ENCODE measurements at places on chromosomes 2 and 18.
A peak's percentile ranks its signal among the peaks of the same experiment; 100 is the strongest.

- DNase-seq, result no peak
These were observed 127.0 kb downstream of the GAREM1 start for GRCh38 chr18:32343634-32344033.

DNA sequence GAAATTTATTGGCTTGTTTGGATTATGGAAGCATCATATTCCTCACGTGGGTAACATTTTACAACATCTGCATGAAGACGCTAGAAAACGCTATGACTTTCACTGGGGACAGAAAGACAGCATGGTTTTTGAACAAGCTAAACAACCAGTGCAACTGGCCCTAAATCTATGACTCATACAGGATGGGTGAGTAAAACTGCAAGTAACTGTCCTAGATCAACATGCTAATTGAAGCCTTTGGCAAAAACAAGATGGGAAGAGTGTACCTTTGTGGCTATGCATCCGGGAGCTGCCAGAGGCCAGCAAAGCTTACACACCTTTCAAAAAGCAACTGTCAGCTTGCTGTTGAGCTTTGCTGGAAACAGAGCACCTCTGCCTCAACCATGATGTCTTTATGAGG lies 1096.0 kb upstream of the DDX18 start:
- no peak for DNase-seq

DNA sequence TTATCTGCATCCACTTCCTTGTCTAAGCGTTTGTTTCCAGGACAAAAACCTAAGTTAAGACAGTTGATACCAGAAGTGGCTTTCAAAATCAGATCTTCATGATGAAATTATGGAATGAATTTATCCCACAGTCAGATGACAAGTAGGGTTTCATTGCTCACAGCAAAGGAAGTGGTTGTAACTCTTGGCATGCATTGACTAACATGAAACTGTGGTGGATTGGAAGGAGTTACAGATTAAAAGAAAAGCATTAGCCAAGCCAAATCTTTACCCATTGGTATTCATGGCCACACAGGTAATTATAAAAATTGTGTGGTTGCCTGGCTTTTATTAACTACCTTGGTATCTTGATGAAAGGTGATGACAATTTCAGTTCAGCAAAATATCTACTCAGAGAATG lies 438.0 kb upstream of the NXPH2 start:
- no peak for DNase-seq

- DNase-seq, result no peak
These were observed 65.3 kb downstream of the TPO start for GRCh38 chr2:1478311-1479305.

- DNase-seq, result no peak
These were observed 64.6 kb upstream of the CNGA3 start for GRCh38 chr2:98281607-98282006.

DNA sequence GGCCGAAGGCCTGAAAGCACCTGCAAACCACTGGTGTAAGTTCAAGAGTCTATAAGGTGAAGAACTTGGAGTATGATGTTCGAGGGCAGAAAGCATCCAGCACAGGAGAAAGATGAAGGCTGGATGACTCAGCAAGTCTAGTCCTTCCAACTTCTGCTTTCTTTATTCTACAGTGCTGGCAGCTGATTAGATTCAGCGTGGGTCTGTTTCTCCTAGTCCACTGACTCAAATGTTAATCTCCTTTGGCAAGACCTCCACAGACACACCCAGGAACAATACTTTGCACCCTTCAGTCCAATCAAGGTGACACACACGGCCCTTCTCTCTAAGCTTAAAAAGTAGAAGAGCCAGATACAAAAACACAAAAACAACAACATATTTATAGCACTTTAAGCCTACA lies 43.4 kb downstream of the NMS start:
- DNase-seq, result no peak

DNA sequence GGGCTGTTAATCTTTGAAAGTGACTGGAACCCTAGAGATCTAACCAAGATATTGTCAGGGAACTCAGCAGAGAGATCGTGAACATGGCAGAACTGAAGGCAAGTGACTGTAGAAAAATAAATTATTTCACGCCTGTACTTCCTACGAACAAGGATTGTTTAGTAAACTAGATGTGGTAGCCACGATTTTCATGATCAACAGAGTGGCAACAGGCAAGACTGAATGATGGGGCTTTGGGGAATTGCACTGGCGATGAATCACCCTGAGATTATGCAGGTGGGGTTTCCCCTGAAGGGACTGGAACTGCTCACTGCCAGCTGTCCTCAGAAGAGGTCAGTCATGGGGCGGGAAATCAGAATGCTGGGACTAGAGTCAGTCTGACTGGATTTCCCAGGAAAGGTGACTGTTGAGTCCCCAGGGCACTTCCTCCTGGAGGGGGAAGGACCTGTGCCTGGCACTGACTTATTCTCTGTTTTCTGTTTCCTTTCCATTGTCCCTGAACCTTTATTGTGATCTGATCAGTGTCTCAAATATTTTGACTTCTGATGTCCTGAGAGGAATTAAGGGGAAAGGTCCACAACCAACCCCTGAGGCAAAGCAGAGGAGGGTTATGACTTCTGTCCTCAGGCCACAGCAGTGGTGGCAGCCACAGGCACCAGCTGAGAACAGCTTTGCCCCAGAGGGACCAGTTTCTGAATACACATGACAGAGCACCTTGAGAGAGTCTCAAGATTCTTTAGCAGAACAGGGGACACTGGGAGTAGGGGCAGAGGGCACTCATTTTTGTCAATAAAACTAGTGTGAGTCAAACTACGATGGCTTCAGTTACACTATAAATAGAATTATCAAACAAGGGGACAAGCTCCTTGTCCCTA lies 70.0 kb downstream of the NAB1 start:
- DNase-seq, result peak; percentile 63

GRCh38 chr2:160454070-160454797 lies 39.4 kb downstream of the RBMS1 start:
- no peak for DNase-seq

DNA sequence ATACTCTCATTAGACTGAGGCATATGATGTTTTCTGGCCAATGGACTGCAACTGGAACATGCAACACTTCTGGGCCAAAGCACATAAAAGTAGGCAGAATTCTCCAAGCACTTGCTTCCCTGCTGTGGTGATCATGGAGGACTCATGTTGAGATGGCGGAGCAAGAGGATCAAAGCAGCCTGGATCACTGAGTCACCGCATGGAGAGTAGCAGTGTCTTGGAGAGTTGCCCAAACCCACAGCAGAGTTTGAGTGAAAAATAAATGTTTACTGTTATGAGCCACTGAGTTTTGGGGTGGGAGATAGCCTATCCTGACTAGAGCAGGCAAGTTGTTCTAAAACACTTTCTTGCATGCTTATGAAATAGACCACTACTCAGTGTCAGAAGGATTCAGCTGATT lies 359.5 kb downstream of the ZNF521 start:
- DNase-seq, result no peak

GRCh38 chr18:25248755-25249154 lies 103.2 kb downstream of the ZNF521 start:
- no peak for DNase-seq

DNA sequence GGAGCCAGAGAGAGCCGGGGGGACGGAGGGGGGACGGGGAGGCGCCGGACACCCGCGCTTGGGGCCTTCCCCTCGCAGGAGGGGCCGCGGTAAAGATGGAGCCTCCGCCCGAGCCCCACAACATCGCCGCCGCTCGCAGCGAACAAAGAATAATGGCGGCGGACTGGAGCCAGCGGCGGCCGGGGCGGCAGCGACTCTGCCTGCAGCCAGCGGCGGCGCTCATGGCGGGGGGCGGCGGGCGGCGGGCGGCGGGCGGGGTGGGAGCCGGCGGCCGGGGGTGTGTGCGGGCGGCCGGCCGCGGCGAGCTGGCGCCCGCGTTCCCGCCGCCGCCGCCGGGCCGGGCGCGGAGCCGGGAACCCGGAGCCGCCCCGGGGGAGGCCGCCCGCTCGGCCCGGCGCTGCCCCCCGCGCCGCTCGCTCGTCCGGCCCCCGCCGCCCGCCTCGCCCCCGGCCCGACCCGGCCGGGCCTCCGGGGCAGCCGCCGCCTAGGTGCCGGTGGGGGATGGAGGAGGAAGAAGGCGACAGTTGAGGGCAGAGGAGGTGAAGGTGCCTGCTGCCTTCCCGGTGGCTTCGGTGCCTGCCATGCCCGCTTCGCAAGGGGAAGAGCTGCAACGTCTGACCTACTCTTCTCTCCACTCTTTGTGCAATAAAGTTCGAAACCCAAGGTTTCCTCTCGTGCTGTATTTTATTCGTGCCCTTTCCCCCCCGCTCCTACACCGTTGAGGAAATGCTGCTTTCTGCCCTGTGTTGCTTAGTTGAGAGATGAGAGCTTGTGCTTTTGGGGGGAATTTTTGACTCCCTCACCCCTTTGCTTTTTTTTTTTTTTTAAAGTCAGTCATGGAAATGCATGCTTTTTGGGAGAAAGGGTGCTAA lies 634 bp downstream of the CREB1 start:
- peak; percentile 48 for DNase-seq

DNA sequence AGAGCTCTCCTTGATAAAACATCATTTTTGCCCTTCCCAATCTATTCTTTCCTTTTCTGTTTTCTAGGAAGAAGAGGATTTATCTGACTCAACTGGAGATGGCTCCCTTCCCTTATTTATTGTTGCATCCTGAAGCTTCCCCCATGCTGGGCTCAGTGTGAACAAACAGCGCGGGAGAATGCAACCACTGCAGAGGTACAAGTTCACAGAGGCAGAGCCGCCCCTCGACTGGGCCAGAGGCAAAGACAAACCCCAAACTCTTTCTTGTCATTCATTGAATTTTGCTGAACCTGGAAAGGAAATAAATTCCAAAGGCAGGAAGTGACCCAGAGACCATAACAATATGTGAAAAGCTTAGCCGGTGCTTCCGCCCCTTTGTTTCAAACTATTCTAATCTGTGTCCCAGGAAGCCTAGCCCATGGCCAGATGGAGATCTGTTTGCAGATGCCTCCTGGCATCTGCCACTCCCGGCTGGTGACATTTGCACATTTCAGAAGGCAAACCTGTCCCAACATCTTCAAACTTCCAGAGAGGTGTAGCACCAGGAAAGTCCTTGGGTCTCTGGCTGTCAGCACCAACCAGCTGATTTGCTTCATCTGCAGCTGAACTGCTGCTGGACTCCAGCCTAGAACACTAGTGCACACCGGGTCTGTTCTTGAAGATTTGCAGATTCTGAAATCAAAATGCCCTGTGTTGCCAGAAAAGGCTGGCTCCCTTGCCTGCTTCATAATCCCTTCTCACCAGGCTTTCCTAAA lies 79.4 kb upstream of the MAP4K3 start:
- no peak for DNase-seq

DNA sequence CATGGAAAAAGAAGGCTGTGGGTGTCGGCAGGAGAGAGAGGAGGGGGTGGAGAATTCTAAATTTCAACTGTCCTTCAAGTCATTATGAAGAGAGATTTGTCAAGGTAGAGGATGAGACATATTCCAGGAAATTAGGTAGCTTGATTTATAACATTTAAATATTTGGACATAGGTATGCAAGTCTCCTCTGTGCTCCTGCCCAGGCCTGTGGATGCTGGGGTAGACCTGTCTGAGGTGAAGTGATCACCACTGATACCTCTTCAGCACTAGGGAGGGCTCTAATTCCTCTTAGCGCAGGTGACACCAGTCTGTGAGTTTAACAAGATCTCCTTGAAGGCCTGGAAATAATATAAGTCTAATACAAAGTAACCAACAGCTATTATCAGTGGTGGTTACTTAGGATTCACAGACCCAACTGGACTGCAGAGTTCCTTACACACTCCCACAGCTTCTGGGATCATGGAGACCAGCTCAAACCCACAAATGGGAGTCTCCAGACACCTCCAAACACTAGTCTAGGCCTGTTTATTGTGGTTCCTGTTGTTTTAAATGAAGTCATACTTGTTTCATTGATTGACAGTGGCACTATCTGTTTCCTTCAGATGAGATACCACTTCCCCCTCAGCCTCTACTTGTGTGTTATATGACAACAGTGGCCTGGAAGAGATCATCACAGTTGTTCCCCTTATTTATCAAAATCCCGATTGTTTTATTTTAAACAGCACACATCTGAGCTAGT lies 104.1 kb upstream of the ITPRID2 start:
- DNase-seq, result no peak

DNA sequence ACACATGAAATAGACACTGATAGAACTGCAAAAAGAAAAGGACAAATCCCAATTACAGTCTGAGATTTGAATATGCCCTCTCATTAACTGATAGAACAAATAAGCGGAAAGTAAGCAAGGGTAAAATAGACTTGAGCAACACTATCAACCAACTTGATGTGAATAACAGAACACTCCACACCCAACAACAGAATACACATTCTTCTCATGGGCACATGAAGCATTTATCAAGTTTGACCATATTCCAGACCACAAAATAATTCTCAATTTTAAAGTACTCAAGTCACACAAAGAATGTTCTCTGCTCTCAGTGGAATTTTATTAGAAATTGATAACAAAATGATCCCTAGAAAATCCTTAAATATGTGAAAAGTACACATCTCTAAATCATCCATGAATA lies 19.0 kb downstream of the ETAA1 start:
- no peak for DNase-seq

DNA sequence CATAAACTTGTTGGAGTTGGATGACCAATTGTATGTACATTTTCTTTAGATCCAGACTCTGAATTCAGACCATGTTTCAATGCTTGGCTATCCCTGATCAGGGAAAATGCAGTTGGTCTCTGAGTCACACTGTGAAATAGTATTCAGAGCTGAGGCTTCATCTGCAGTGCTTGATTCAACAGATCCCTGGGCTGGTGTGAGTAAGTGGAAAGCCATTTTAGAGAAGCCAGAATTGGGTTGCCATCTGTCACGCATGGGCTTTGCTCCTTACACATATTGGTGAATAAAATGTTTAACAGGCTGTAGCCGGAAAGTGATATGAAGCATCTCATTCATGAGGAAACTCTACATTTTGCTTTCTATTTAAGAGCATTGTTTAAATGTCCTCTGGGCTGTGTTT lies 50.0 kb upstream of the ACYP2 start:
- DNase-seq, result no peak

DNA sequence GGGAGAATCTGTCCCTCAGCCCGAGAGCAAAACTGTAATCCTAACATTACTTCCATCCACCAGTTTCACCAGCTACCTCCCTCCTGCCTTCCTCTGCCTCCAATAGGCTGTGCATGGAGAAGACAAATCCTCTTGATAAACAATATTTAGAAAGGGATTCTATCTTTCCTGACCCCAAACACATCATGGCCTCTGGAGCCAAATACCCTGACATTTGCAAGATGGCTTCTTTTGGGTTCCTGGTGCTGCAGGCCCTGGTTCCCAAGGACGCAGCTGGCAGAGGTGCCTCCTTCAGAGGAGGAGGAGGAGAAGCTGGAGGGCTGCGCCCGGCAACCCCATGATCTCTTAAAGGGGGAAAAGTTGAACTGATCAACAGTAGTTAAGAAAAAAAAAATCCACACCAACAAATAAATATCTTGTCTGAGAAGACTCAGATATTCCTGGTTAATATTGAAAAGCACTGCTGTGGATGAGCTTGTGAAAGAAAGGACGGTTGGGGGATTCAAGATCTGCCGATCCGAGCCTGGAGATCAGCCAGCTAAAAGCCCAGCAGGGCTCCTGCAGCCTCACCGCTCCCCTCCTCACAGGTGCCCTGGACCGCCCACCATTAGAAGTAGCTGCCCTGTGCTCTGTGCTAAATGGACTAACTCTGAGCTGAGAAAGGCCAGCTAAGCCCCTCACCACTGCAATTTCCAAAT lies 116.8 kb downstream of the MSH2 start:
- no peak for DNase-seq

GRCh38 chr2:65577654-65578053 lies 145.3 kb upstream of the SPRED2 start:
- DNase-seq, result no peak

GRCh38 chr2:26284132-26284531 lies 39.4 kb downstream of the HADHB start:
- DNase-seq, result no peak

- no peak for DNase-seq
These were observed 107.2 kb downstream of the SCG2 start for GRCh38 chr2:223494942-223495341.
